ENCODE measurements at places on chromosomes 12 and 14.

GRCh38 chr12:104457746-104458693 is 1.3 kb downstream of the CHST11 start:
- peak; percentile 50 for DNase-seq

GRCh38 chr12:67761566-67761965 is 113.0 kb downstream of the DYRK2 start:
- no peak for DNase-seq

- DNase-seq: no peak
These were observed 164.0 kb downstream of the FOXN3 start for GRCh38 chr14:89252887-89253532.

DNA sequence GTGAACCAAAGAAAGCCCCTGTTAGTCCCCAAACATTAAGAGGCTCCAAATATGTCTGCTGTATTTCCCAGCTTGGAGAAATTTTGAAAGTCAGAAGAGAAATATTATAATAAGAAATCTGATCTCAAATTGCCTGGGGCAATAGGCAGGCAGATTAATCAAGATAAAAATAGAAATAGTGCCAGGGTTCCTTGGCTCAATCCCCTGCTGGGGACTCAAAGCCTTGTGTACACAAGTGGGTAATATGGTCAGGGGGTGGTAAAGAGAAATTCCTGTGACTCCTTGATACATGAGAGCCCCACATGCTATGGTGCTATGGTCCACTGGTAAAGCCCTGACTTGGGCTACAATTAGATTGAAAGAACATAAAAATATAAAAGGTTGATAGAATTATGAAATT is 41.3 kb upstream of the ARID2 start:
- DNase-seq: no peak

- no peak for DNase-seq
These were observed 98.7 kb downstream of the ASCL4 start for GRCh38 chr12:107873223-107873622.

- DNase-seq: no peak
These were observed 1007.0 kb upstream of the LRFN5 start for GRCh38 chr14:40599725-40600124.

DNA sequence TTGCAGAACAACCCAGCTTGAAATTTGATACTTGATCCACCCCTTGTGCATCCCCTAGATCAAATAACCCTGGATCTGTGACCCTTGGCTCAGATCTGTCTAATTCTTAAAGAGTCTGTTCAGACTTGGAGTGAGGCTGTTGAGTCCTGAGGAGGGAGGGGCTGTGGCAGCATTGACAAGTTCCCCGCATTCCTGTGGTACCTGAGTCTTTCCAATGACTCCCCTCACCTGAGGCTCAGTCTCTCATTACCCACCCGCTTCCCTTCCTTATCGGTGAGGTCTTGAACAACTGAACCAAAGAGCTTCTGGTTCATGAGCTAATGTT is 16.1 kb upstream of the HDAC7 start:
- DNase-seq: no peak

- peak; percentile 10 for DNase-seq
These were observed 491 bp downstream of the WDR20 start for GRCh38 chr14:102140027-102140749.

DNA sequence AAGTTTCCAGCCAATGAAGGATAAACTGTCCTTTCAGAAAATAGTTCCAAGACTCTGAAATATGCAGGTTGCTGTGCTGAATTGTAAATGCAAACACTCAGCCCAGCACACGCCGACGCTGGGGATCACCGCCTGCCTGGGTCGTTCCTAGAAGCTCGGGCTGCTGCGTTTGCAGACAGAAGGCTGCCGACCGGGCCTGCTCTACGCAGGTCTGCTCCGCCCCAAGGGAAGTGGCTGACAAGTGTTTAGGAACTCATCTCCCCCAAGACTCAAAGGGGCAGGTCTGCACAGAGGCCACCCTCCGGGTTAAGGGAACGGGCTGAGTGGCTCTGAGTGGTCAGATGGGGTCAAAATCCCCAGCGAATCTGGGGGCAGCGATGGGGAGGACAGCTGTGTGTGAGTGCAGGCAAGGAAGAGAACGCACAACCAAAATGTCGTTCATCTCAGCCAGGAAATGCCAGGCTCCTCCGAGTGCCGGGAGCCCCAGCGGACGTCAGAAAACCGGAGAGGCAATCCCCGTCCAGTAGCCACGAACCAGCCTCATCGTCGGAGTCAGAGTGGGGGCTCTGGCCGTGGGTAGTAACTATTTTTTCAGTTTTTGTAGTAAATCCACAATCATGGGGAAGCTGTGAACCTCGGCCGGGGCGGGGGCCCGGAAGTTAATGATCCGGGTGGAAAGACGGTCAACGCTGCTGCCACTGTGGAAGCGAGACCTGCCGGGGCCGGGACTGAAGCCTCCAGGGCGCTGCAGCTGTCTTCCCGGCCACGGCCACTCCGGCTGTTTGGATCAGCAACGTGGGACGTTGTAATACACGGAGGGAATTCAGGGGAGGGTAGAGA is 6.0 kb downstream of the GALNT9 start:
- DNase-seq: no peak

GRCh38 chr14:100868621-100869370 is 34.7 kb downstream of the RTL1 start:
- no peak for DNase-seq

- no peak for DNase-seq
These were observed 128.3 kb downstream of the AKAP6 start for GRCh38 chr14:32457213-32457920.

DNA sequence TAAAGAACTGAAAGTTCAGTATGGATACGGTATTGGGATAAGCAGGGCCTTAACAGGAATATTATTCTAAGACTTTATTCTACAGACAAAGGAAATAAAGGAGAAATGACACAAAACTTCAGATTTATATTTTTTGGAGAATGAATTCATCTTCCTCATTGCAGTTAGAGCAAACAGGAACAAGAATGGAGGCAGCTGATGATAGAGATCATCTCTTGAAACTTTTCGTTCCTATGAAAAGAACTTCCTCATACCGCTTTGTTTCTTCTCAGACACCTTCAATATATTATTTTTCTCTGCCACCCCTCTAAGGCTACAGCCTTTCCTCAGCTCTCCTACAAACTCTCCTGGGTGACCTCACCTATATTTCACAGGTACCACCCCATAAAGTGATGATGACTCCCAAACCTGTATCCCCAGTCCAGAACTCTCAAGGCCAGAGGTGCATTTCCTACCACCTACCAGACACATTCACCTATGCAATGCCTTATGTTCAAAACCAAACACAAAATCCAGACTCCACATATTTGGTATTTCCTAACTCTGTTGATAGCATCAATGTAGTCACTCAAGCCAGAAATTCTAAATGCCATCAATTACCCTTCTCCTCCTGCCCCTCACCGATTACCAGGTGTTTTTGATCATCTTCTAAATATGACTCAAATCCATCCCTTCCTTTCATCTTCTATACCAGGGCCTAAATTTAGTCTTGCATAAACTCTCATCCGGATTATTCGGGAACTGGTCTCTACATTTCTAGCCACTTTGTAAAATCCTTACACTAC is 7.4 kb downstream of the MAP4K5 start:
- DNase-seq: no peak

DNA sequence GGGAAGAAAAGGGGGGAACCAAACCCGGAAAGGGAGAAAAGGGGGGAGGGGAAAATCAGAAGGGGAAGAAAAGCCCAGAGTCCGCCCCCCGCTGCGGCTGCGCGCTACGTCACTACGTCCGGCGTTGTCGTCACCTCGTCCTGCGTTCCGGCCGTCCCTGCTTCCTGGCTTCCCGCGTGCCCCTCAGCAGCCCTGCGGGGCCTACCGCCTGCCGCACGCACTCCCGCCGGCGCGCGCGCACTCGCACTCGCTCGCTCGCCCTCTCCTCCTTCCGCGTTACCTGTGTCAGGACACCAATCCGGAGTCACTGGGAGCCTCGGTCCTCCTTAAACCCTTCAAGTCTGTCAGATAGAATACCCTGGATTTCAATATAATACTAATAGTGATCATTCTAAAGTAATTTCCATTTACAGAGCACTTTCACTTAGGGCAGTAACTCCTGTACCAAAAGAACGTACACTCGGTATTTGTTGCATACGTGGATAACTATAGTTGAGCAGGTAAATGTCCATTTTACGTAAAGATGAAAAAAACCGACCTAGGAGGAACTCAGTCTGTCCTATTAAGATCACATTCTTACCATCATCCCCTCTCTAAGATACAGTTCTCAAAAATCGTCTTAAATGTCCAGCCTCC is at the start of gene R3HDM2:
Gene R3HDM2 (minus strand): TSS at position 113 of the 636 bp plus-strand sequence. CDS start 120,615 bp downstream, outside the sequence.
- peak; percentile 91 for DNase-seq

DNA sequence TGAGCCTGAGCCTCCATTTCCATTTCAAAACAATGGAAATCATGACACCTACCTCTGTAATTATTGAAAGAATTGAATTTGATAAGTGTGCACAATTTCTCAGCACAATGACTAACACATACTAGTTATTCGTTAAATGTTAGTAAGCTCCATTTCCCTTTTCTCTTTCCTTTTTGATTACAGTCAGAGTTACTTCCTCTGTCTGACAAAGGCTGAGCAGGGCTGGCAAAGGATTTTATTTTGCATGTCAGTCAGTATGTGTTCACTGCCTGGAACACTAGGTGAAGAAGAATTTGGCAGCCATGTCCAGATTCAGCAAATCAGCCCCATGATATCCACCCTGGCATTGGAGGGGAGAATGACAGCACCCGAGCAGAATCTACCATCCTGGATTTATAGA is 12.2 kb upstream of the RHOJ start:
- DNase-seq: no peak

- DNase-seq: no peak
These were observed 15.2 kb upstream of the EIF5 start for GRCh38 chr14:103318750-103319419.

GRCh38 chr12:3305904-3306619 is 184.9 kb upstream of the PRMT8 start:
- no peak for DNase-seq

GRCh38 chr12:121523741-121524140 is 57.1 kb downstream of the KDM2B start:
- no peak for DNase-seq

GRCh38 chr12:108441549-108441948 is 73.5 kb upstream of the FICD start:
- DNase-seq: no peak

- no peak for DNase-seq
These were observed 195.3 kb upstream of the BCL2L14 start for GRCh38 chr12:11875414-11875935.

DNA sequence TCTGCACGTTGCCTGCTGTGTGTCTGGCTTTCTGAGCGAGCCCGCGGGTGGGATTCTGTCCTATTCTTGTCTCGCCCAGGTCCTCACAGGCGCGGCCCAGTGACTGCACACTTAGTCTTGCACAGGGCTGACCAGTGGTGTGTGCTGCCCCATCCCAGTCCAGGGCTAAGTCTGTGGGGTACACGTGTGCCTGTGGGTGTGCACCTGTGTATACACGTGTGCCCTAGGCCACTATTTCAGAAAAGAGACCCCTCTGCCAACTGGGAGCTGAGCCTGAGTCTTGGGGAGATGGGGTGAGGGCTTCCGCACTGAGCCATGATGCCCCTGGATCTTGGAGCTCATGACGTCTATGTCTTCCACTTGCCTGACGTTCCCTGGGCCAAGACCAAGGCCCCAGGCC is 185.5 kb upstream of the PRMT8 start:
- no peak for DNase-seq

DNA sequence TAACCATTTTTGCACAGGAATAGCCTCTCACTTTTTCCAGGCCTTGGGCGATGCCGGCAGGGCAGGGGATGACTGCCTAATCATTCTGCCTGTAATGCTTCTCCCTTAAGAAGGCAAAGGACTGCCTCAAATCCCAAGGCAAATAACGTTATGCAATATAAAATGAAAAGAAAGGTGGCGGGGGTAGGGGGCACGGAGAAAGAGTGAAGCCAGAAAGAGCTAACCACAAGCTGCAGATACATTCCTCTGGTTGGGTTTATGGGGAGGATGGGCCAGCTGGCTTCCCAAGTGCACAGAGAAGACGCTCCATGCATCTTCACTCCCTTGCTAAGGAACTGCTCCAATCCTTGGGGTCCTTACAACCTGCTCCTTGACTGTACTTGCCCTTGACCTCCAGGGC is 229.5 kb downstream of the FOXN3 start:
- DNase-seq: no peak

DNA sequence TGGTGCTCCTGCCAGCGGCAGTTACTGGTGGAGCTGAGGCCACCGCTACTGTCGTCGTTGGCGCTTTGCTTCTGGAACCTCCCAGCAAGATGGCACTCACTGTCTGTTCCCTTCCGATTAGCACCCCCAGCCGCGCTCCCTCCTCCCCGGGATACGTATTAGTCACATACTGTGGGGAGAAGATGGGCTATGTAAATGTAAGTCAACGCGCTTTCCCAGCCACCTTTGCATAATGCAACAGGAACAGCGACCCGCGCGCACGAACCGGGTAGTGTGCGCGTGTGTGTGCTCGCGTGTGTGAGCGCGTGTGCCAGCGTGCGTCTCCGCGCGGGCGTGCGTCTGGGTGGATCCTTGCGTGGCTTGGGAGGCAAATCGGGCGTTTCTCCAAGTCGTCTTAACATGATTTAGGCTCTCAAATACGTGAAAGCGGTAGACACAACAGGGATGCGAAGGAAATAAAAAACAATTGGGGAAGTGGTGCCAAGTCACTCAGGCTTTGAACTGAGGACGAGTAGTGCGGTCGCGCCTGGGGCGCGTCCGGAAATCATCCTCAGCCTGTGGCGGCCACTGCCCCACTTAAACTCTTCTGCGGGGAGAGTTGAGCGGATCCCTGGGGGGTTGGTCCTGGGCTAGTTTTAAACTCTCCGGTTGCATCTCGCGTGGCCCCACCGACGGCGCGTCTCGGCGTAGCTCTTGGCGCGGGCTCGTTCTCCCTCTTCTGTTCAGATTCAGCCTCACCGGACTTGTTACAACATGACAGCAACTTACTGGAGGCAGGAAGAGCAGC is 1.8 kb downstream of the FLRT2 start:
- no peak for DNase-seq

- no peak for DNase-seq
These were observed 52.4 kb downstream of the LMNTD1 start for GRCh38 chr12:25500651-25501050.

- no peak for DNase-seq
These were observed 978.5 kb upstream of the FBXO33 start for GRCh38 chr14:40410708-40411107.

DNA sequence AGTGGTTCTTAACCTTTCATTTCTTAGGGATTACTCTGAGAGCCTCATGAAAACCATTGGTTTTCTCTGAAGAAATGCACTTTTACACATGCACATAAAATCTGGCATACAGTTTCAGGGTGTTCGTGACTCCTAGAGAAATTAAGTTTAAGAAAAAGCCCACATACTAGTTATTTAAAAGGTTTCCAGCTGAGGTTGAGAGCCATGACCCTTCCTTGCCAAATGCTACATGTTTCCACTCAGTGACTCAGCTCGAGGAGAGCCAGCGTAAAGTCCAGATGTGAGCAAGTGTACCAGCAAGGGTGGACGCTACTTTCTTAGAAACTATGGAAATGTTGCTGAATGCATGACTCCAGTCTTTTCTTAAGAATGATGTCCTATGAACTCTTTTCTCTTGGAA is 42.7 kb upstream of the FLRT2 start:
- no peak for DNase-seq
